ENCODE measurements at places on chromosomes 5 and 9.

- DNase-seq = no peak
Measured at GRCh38 chr5:172853355-172853975, 19.4 kb downstream of the ERGIC1 start.

- DNase-seq = no peak
Measured at GRCh38 chr5:151717416-151717815, 30.7 kb upstream of the SPARC start.

- no peak for DNase-seq
Measured at GRCh38 chr9:29873579-29873978, 2300.3 kb upstream of the C9orf72 start.

DNA sequence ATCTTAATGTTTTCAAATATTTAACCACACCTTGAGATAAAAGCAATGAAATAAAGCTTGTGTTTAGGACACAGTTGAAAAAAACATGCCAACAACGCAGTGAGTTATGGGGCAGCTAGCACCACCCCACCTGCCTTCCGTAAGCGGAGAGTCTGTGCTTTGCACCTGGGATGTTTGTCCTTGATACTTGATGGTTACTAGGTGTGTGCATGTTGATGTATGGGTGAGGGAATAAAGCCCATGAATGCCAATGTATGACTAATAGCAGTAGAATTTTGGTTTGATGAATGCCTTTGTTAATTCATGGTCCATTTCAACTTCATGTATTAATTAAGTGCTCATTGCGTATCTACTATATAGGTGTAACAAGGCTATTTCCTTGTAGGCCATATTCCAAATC lies 74.0 kb downstream of the PCSK5 start:
- DNase-seq = peak; percentile 33

DNA sequence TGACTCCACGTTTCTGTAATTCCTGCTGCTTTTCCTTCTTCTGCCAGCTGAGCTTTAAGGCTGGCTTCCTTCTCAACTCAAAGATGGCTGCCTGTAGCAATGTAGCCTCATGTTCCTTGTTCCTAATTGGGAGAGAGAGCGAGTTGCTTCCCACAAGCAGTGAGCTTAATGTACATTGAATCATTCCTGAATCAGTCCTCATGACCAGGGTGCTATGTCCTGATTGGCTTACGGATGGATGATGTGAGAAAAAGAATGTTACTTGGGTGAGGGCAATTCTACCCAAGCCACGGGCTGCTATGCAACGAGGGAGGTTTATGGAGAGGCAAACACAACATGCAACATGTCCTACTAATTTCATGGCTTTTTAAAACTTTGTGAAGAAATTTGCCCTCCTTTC lies 356.2 kb downstream of the RASEF start:
- no peak for DNase-seq

- DNase-seq = no peak
Measured at GRCh38 chr9:124477211-124477647, 27.0 kb downstream of the ADGRD2 start.

DNA sequence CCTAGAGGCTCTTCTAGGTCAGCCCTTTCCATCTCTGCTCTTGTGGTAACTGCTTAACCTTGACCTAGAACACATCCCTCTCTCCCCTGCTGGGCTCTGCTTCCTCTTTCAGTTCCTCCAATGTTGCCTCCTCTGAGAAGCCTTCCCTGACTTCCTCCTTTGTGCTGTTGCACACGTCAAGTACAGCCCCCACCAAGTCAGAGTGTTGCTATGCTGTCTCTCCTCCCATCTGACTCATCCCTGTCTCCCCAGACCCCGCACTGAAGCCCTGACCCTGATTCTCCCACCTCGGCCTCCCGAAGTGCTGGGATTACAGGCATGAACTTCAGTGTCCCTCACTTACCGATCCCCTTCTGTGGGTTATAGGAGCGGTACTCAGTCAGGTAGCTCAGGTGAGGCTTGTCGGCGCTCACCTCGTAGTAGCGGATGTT lies 10.4 kb upstream of the TRIM14 start:
- DNase-seq = no peak

- DNase-seq = no peak
Measured at GRCh38 chr5:176736301-176736930, 73.9 kb upstream of the UNC5A start.

DNA sequence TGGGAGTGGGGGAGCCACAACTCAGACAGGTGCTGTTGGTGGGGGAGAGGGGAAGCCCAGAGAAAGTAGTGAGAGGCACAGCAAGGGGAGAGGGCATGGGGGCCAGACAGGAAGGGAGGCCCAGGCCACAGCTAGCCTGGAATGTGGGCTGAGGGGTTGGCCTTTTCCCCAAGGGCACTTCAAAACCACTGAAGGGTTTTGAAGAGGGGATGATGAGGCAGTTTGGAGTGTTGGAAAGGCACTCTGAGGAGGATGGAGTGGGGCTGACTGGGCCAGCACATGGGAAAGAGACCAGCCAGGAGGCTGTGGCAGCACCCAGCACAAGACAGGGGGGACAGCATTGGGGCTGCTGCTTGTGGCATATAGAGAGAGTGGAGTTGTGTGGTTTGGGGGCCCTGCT lies 3.8 kb downstream of the PSD2 start:
- DNase-seq = no peak

GRCh38 chr5:176628406-176629228 lies 1.7 kb downstream of the SNCB start:
- DNase-seq = no peak

- no peak for DNase-seq
Measured at GRCh38 chr9:134938346-134939079, 20.8 kb upstream of the FCN1 start.

- no peak for DNase-seq
Measured at GRCh38 chr5:178104492-178104891, 8.8 kb upstream of the N4BP3 start.

DNA sequence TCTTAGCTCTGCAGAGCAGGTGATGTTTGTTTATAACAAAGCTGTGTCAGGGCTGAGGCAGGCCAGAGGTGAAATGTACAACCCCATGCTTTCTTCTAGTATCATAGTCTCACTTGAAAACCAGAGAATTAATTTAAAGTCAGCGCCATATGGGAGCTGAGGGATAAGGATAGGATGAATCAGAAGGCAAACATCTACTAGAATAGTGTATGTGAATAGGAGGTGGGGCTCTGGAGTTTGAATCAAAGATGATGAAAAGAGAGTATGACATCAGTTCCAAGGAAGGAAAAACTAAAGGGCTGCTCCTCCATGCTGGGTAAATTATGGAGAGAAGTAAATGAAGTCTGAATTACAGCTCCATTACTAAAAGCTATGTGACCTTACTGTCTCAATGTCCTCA lies 441.5 kb downstream of the RASEF start:
- DNase-seq = peak; percentile 51

DNA sequence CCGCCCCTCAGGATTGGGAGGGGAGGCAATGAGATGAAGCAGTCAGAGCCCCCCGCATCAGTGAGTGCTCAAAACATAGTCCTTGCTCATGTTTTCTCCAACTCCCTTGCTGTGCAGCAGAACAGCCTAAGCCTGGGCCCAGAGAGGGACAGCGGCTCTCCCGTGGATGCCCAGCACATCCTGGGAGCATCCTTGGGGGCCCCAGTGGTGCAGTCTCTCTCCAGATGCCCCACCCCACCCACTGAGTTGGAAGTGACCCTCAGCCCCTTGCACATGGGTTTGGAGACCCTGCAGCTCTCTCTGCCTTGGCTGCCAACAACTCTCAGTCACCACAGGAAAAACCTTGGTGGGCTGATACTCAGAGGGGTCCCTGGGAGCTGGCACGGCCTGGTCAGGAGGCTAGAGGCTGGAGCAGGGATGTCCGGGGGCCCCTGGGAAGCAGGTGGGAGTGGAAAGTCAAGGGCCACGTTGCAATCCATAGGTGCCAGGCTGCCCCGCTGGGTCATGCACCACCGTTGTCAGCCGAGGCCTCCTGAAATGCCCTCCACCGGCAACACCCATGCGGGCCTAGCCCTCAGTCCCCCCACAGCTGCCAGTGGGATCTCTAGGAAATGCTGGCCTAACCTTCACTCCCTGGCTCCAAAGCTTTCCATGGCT lies 242.5 kb downstream of the PBX3 start:
- no peak for DNase-seq
